ENCODE measurements at places on chromosomes 5 and 9.

DNA sequence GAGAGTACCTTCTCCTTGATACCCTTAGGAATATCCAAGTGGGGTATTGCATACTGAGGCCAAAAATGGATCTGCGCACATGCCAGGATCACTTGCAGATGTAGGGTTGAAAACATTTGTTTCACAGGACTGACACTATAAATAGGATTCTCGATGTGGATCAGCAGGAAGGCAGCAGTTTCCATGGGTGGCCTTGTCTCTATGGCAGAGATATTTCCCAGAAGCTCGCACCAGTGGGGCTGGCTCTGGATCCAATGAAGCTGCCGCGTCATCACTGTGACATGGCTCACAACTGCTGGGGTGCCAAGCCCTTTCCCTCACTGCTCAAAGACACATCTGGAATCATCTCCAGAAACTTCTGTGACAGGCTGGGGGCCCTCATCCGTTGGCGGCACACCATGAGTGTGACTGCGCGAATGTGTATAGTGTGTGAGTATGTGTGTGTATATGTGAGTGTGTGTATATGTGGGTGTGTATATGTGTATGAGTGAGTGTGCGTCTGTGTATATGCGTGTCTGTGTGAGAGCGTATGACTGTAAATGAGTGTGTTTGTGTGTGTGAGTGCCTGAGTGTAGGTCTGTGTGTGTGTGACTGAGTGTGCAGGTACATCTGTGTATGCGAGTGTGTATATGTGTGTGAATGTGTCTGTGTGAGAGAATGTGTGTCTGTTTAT lies 182.5 kb downstream of the GAS1 start:
- DNase-seq = no peak

GRCh38 chr9:99873531-99873930 lies 32.9 kb upstream of the STX17 start:
- no peak for DNase-seq

DNA sequence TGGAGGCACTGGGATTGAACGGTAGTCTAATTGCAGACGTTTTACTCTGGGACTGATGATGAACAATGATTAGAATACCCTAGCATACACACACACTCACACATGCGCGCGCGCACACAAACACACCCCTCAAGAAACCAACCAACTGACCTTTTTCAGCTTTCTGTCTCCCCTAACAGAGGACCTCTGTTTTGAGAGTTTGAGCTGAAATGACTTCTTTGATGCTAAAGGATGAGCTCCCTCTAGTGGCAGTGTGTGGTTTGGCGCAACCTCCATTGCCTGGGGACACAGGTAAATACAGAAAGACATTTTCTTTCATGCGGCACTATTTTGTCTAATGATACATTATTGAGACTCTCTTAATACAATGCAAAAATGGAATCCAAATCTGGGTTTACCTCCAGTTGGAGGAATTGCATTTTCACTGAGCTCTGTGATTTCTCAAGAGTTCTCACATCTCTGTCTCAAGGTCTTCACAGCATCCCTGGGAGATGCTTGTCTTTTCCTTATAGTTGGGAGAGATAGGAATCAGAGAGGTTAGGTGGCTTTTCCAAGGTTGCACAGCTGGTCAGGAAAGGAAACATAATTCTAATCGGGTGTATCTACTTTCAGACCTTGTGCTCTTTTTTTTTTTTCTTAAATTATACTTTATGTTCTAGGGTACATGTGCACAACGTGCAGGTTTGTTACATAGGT lies 187.5 kb downstream of the TMEM38B start:
- peak; percentile 65 for DNase-seq

DNA sequence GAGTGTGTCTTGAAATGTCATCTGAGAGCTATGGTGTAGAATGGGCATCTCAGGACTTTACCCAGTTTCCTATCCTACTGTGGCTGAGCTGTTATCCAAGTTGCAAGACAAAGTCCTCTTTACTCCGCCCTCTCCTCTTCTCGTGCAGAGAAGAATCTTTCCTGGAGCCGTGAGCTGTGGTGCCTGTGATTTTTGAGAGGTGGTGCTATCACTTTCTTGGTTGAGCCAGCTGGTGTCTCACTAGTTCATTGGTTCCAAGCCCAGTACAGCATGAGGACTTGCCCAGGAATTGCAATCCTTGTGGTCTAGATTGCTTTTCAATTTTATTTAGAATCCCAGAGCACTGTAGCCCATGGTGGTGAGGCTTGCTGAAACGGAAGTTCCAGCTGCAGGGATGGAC lies 2300.3 kb downstream of the MAT2B start:
- DNase-seq = no peak

DNA sequence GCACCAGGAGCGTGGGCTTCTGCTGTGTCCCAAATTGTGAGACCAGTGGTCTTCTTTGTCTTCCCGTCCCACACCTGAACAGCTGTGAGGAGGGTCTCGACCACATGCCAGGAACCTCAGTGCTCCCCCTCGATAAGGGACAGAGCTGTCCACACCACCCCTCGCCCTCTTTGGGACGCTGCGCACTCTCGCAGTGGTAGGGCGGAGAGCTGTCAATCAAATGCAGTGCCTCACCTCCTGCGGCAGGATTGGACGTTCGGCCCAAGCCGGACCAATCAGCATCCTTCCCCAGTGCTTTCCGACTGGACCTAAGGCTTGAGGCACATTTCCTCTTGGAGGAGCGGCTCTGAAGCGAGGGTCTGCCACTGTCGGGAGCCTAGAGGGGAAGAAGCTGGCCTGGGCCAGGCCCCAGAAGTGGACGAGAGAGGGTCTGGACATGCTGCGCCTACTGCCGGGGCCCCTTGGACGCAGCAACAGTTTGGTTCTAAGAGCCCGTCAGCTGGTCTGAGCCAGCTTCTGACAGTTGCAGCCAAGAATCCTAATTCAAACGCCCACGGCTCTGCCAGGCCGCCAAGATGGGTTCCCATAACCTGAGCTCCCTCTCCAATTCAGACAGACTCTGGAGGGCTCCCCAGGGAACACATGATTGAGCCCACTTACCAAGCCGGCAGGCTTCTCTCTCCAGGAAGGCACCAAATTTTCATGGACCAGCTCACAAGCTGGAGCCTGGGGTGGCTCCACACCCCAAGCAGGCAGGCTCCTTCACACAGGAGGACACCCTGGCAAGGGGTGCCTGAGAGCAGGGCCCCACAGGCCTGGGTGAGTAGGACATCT lies 28.1 kb upstream of the ADAMTS2 start:
- DNase-seq = no peak

DNA sequence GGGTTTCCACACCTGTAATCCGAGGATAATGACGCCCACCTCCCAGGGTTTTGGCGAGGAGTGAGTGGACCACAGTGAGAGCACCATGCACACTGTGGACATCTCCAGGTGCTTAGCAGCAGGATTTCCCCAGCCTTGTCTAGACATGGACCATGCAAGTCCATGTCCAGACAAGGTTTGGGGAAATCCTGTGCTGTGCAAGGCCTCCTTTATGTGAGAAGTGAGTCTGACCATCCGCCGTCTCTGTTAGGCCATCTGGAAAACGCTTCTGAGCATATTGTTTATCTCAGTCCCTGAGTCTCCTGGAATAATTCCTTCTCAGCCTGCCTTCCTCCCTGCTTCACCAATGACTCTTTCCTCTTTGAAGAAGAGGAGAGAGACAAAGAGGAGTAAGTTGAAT lies 26.2 kb upstream of the TNFAIP8 start:
- DNase-seq = no peak

- DNase-seq = no peak
Observed at GRCh38 chr9:34998266-34998665, 8.7 kb downstream of the DNAJB5 start.

DNA sequence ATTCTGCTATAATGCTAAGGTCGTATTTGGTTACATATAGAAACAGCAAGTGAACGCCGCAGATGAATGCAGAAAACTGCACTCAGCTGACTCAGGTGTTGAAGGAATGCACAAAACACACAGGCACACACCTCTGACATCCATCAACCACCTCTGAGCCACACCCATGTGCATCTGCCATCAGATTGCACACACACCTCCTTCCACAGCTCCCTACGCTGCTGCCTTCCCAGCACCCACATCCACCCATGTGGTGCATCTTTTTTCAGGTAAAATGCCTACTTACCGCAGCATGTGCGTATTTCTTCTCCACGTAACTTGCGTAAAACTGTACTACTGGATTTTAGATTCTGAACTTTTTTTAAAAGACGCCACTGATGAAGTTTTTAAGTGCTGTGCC lies 7.1 kb downstream of the STK10 start:
- DNase-seq = no peak

GRCh38 chr9:3699883-3700282 lies 174.1 kb upstream of the RFX3 start:
- no peak for DNase-seq

DNA sequence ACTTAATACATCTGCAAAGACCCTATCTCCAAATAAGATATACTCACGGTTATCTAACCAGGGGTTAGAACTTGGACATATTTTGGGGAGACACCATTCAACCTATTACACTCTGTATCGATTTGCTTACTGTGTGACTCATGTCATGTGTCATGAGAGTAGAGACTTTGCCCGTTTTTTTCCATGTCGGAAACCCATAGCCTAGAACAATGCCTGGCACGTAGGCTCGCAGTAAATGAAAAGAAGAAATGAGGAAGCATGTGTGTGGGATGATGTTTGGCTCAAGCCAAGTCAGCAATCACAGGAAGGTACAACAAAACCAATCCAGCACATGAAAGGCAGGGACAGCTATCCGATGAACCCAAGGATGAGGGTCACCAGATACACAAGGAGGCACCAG lies 94.6 kb upstream of the DNAH5 start:
- DNase-seq = no peak

DNA sequence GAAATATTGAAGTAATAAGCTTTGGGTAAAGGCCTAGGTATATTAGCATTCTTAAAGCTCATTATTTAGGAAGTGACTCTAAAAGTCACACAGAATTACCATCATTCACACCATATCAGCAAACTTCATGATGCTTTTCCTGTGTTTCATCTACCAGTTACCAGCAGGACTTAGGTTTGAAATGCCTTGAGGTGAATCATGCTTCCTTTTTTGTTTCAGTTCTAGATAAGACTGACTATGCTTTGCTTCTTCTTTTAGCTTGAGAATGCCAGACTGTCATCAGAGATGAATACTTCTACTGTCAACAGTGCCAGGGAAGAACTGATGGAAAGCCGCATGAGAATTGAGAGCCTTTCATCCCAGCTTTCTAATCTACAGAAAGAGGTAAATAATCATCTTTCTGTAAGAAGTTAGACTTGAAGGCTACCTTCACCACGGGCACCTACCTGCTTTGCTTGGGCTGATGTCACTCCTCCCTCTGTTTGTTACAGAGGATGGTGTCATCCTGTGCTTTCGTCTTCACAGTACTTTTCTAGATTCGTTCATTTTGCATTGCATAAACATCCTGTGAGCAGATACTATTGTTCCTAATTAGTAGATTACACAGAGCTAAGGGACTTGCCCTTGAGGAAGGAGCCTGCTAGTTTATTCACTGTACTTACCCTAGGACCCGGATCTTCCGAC lies 34.7 kb downstream of the LMNB1 start:
- DNase-seq = peak; percentile 33

DNA sequence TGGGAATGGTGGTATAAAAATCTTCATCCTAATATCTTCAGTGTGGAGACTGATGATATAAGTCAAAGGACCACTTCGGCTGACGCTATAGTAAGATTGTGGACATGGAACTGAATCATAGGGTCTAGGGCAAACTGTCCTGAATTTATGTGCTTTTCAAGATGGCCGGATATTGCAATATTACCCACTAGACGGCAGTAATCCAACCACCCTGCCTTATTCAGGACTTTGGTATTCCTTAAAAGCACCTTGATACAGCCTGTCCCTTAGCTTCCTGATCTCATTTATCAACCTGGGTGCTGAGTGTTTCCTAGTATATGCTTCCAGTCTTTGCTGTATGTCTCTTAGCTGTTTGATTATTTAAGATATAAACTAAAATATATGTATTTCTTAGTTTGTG lies 71.2 kb upstream of the COX7C start:
- no peak for DNase-seq

DNA sequence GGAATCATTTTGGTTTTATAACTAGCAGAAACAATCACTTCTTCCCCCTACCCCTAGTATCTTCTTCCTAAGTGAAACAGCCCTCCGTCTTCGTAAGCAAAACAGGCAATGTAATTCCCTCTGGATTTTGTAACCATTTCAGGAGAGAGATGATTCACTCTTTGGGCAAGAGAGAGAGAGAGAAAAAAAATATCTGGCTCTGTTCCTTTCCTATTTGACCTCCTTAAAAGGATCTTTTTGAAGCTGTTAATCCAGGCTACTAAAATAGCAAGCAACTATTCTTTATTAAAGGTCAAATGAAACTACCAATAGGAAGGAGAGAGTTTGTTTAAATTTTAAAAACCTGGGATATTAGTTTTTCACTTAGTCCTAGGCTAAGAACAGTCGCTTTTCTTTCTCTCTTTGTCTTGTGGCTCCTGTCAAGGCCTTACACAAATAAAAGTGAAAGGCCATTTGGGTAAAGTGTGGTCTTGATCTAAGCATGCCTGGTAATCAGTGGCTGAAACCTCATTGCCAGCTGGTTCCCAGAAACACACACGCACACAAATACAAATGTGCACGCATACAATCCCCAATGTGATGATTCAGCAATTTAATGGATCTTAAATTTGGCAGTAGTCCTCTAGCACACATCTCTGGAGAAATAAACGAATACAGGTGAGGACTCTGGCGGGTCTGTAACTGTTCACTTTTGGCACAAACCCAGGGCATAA lies 70.2 kb downstream of the PRUNE2 start:
- DNase-seq = no peak

- DNase-seq = no peak
Observed at GRCh38 chr9:33024126-33024965, 727 bp upstream of the DNAJA1 start.

DNA sequence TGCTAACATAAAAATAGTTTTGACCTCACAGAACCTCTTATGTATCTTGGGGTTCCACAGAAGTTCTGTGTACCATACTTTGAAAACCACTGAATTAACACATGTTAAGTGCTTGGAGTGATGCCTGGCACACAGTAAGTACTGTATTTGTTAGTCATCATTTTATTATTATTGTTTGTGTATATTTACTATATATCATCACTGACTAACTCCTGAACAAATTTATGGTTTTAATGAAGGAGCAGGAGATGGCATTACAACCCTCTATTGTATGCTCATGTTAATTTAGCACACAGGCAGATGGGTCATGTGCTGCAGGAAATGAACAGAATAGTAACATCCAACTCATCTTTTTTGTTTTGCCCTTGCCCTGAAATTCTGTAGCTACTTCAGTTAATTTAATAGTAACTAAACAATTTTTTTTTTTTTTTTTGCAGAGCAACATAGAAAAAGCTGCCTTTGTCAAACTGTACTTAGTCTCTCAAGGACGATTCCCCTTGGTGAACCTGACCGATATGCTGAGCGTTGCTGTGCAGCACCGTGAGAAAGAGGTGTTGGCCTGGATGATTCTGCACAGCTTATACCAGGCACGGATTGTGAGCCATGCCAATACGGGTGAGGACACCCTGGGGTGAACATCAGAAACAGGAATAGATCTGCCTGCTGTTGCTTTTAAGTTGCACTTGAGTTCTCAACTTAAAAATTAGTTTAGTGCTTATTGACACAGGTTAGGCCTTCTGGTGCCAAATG lies 45.4 kb downstream of the HACD4 start:
- no peak for DNase-seq

DNA sequence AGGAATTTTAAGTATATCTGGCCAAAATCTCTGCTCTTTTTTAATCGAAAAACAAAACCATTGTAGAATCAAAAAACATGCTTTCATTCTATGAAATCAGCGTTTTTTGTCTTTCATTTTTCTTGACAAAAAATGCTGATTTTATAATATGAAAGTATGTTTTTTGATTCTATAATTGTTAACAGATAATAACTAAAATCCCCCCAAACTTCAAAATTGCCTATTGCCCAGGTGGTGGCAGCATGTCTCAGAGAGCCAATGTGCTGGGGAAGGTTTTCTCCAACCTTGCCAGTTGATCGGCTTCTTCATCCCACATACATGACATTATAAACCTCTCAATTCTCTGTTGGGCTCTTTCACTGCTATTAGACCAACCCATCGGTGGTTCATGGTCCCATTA lies 5.1 kb upstream of the SMIM15 start:
- no peak for DNase-seq
